ENCODE measurements at places on chromosomes 5 and 9.

DNA sequence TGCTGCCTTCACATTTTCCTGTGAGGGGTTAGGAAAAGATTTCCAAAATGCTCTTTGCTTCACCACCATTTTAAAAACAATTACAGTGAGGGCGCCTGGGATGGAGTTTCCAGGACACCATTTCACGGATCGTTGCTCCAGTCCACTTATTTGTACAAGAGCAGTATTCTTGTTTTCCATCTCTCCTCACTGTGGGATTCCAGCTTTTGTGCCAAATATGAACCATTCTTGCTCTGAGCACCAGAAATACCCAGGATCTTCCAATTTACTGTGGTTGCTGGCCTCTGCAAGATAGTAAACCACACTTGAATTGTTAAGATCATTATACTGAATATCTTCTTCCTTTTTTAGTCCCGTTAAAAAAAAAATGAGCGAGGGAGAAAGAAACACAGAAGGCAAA, 899.5 kb downstream of the TLE1 start:
- no peak for DNase-seq

GRCh38 chr9:87245271-87245670, 252.4 kb upstream of the DAPK1 start:
- DNase-seq = no peak

DNA sequence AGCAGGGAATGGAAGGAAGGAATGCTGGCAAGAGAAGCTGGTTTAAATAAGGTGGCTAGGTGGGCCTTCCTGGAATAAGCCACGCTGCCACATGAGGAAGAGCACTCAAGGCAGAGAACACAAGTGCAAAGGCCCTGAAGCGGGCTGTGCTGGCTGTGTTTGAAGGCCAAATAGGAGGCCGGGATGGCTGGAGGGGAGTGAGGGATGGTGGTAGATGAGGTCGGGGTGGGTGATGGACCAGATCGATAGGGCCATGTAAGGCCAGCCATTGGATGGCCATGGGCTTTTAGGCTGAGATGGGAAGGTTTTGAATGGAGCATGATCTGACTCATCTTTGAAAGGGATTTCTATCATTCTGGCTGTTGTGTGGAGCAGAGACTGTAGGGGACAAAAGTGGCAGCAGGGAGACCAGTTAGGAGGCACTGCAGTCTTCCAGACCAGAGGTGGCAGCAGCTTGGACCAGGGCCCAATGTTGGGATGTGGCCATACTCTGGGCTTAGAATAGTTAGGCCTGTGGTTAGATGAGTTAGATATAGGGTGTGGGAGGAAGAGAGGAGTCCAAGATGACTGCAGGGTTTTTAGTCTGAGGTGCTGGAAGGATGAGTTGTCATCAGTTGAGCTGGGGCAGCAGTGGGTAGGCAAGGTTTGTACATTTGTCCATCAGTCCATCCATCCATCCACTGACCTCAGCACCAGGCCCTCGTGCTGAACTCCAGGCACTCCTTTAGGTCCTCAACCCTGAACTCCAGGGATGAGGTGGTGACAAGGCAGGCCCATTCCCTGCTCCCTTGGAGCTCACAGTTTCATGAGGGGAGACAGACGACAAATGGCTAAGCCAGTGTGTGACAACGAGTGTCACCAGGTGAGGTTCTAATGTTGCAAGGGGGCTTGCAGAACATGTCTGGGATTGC, 30.3 kb downstream of the NDST1 start:
- no peak for DNase-seq

DNA sequence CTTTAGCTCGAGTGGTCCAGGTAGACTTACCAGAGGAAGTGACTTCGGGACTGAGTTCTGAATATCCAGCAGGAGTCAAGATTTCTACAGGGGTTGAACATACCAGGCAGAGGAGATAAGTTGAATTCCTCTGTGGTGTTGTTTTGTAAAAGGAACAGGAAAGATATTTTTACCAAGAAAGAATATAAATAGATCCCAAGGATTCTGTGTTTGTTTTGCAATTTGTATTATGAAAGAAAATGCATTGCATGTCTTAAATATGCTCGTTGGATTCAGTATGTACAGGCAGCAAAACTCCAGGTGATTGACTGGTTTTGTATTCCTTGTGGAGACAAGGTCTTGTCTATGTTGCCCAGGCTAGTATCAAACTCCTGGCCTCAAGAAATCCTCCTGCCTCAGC, 197.8 kb downstream of the FRMD3 start:
- no peak for DNase-seq

- no peak for DNase-seq
These were observed 44.8 kb upstream of the TRIM36 start for GRCh38 chr5:115214541-115214940.

DNA sequence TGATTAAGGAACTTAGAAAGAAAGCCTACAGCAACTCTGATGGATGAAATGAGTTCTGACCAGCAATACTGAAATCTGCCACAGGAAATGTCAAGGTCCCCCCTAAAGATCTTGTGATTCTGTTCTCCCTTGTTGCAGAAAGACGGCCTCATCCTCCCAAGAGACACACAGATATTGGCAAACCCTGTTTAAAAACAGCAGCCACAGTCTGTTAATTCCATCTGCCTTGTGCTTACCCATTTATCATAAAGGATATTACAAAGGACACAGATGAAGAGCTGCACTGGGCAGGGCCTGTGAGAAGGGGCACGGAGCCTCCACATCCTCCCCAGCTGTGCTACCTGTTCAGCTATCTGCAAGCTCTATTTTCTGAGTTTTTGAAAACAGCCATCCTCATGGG, 15.2 kb downstream of the RAPGEF1 start:
- no peak for DNase-seq

DNA sequence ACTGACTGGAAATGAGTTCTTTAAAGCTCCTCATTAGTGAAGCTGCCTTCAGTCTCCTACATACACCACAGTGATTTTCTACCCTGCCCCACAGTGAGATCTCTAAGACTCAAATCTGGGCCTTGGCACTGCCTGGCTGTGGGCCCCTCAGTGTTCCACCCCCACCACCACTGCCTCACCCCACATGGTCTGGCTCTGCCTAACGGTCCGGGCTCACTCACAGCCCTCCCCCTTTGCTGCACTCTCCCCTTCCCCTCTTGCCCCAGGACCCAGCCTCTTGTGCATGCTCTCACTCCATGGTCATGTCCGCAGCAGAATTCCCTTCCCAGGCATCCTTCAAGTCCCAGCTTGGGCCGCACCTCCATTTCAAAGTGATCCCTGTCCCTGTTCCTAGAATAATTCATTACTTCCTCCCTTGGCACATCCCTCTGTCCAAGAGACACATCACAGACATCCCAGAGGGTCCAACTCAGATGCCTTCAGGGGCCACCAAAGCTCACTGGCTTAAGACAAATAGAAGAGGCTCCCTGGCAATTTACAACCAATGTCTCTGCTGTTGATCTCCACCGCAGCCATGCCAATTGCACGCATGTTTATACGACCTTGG, 56.7 kb downstream of the HRH2 start:
- no peak for DNase-seq

GRCh38 chr9:13568405-13568804, 288.9 kb upstream of the MPDZ start:
- DNase-seq = no peak

DNA sequence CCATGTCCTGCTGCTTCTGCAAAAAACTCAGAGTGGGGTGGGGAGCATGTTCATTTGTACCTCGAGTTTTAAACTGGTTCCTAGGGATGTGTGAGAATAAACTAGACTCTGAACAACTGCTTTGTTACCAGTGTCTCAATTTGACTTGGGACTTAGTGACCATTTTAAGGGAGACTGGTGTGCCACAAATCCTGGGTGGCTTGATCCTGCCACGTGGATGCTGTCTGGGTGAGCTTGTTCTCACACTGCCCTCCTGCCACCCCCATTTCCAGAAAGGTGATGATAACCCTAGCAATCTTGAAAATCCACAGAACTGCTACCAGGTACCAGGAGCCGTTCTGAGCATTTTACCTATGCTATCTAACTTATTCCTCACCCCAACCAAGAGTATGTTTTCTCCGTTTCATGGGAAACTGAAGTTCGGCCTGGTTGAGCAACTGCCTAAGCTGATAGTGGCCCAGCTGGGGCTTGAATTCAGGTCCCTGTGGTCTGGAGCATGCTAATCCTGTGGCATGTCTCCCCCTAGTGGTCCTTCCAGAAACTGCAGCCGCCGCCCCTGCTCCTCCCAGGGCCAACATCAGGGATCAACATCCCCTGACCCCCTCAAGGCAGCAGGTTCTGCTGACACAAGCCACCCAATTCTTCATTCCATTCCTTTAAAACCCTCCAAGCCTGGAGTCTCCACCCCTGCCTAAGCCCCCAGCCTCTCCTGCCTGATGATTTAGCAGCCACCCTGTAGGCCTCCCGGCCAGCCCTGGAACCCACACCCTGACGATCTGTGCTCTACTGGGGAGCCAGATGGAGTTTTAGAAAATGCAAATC, 2.8 kb downstream of the IL3 start:
- peak; percentile 24 for DNase-seq

GRCh38 chr5:25707093-25707492, 1062.3 kb upstream of the CDH10 start:
- DNase-seq = no peak

GRCh38 chr9:91837981-91838731, 111.9 kb downstream of the ROR2 start:
- no peak for DNase-seq

GRCh38 chr5:165448753-165449152, 1943.3 kb downstream of the MAT2B start:
- no peak for DNase-seq

All from NCI-H1930 (cell line).